Suppressor macrophage treated with lipopolysaccharide for 4 hours (primary cell): ENCODE measurements at places on chromosomes 6 and 20.

DNA sequence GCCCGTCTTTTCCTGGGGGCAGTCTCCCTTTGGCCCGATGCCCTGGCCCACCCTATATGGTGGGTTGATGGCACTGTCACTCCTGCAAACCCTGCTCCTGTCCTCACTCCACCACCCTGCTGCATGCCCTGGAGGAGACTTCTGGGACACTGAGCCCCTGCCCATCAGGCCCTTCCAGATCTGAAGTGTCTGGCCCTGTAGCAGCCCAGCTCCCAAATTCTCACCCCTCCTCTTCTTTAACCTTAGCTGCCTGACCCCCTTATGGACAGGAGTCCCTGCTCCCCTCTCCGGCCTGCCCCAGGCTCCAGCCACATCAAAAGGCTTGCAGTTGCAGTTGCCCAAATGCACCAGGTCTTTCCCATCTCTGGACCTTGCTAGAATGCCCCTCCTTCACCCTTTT lies 20.8 kb upstream of the SLC32A1 start:
- DNase-seq, result no peak

DNA sequence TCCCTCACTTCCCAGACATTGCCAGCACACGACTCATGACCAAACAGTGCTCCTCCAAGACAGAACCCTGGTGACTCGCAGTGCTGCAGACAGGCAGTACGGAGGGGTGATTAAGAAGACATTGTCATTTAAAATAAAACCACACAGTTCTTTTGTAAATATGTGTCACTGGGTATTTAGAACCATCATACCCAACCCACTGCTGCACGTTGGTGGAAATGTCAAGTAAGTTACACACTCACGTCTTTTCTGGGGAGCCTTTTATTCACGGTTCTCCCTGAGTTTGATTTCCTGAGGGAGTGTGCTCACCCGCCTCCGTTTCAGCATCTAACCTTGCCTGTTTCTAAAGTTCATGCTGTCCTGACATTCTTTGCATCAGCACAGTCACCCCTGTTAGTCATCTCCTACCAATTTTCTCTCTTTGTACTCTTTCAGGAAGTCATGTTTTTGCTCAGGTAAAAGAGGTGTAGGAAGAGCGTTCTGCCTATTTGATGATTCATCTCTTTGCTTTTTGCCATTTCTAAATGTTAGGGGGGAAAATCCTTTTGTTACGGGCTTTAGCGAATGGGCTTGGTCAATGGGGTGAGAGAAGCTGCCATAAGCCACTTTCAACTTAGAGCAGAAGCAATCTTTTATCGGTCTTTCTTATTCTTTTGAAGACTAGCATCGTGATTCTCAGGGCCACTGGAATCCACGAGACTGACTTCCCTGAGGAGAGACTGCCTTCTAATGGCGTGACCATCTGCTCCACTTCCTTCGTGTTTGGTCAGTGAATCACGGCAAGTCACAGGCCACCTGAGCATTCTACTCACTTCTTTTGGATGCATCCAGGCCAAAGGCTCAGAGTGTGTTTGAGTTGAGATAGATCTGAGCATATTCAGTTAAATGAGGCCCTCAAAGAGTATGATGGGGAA lies 512.8 kb upstream of the JARID2 start:
- peak; percentile 91 for DNase-seq

DNA sequence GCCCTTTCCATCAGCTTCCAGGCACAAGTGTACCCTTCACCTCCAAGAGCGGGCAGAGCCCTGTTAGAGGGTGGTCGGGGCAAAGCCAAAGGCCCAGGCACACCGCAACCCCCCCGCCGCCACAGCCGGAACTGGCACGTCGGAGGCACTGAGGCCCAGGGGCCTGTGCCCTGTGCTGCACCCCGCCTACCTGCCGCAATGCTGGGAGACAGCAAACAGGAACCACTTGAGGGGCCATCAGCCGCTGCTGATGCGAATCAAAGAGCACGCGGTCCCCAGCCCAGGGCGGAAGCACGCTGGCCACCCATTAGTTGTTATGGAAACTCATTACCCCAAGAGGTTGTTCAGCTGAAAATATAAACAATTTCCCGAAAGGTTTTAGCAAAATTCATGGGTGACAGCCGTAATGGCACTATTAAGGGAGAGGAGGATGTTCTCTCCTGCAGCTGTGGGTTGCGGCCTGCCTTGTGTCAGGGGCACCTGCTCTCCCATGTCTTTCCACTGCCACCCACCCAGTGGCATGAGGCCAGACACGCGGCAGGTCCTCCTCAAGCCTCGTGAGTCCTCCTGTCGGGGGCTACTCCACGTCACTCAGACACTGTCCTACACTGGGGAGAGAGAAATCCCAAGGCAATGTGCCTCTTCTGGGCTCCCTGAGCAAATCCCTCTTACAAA lies 65.3 kb downstream of the EDN3 start:
- no peak for DNase-seq

GRCh38 chr20:6030453-6031080 lies 23.3 kb downstream of the LRRN4 start:
- no peak for DNase-seq

GRCh38 chr6:108242721-108243120 lies 18.1 kb downstream of the SNX3 start:
- no peak for DNase-seq

- no peak for DNase-seq
Observed at GRCh38 chr6:142152746-142153145, 5.7 kb downstream of the VTA1 start.
